ENCODE measurements at places on chromosomes 2 and 18.
A peak's percentile ranks its signal among the peaks of the same experiment; 100 is the strongest.

- no peak for DNase-seq
These were observed 2.9 kb upstream of the NPPC start for GRCh38 chr2:231928901-231929725.

DNA sequence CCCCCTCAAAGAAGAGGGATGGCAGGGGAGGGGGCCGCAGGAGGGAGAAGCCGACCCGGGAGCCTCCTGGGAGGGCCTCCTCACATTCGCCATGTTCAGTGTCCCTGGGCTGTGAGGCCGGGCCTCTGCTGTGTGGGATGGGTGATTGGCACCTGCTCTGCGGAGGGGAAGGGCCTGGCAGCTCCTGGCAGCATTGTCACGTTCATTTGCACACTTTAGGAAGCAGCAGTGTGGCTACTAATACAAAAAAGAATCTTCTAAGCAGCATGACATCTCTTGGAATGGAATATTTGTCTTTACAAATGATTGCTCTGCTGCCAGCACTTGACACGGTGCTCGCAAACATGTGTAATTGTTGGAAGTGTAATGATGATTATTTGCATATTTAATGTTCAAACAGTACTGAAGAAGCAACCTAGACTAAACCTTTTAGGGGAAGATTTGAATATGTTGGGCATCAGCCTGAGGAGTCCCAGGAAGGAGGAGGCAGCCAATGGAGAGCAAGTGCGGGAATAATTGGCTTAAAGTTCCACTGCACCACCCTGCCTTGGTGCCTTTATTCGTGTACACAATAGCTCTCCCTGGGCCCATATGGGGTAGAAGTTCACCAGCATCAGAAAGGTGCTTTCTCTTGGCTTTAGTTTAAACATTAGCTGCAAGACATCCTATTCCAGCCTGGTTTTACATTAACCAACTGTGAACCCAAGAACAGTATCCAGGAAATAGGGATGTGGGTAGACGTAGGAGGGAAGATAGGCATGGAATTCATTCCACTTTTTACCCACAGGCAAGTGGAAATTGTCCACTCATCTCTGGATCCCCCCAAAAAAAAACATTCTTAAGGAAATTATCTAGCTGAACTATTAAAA lies 404.9 kb downstream of the TMEM182 start:
- DNase-seq = no peak

- DNase-seq = no peak
These were observed 117.9 kb downstream of the AGAP1 start for GRCh38 chr2:235611756-235612155.

DNA sequence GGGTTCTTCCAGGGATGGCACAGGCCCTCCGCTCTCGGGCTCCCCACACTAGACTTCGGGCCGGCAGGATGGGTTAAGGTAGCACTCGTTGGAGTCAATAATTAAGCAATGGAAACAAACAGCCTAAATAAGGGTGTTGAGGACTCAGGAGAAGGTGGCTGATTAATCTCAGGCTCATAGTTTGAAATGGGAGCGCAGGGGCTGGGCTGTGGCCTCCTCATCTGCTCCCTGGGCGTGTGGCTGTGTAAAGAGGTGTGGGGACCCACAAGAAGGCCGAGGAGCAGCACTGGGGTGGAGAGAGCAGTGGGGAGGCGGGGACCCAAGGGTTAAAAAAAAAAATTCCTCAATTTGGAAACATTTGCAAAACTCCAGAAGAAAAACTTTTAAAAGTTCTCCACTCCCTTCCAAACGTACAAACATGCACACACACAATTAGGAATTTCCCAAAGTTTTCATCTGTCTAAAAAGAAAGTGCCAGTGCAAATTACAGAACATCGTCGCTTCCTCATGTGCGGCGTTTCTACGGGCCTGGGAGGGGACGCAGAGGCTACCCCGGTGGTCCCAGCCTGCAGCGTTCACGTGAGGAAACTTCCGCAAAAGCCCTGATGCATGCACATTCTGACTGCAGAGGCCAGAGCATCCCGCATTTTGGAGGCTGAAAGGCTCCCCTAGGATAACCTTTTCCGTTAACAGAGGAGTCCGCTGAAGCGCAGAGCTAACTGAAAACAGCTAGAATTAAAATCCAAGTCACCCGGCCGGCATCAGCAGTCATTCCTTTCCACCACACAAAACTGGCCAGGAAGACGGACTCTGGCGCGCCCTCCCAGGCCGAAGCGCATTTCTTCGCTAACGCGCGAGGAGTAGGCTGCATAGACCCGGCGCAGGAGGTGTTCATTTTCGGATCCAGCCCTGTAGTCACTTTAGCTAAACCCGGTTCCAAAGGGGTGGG lies 1.0 kb upstream of the TUBB6 start:
- no peak for DNase-seq

- no peak for DNase-seq
These were observed 1211.8 kb upstream of the SLC39A10 start for GRCh38 chr2:194445226-194445625.

DNA sequence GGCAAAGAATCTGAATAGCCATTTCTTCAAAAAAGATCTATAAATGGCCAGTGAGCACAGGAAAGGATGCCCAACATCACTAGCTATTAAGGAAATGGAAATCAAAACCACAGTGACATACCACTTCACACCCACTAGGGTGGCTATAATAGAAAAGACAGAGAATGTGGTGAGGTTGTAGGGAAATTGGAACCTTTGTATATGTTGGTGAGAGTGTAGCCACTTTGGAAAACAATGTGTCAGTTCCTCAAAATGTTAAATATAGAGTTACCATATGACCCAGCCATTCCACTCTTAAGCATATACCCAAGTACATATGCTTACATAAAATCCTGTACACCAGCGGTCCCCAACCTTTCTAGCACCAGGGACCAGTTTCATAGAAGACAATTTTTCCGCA lies 152.8 kb downstream of the SMAD2 start:
- DNase-seq = no peak

DNA sequence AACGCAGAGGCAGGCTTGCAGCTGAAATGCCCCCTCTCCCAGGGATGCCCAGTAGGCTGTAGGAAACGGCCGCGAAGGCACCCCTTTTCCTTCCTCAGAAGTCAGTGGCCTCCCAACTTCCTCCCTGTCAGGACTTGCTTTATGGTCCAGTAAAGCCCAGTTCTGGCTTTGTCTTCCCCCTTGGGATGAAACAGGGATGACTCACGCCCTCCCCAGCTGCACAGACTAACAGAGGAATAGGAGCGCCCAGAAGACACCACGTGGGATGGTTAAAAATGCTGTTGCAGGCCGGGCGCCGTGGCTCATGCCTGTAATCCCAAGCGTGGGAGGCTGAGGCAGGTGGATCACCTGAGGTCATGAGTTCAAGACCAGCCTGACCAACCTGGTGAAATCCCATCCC lies 6.9 kb downstream of the CREG2 start:
- no peak for DNase-seq

DNA sequence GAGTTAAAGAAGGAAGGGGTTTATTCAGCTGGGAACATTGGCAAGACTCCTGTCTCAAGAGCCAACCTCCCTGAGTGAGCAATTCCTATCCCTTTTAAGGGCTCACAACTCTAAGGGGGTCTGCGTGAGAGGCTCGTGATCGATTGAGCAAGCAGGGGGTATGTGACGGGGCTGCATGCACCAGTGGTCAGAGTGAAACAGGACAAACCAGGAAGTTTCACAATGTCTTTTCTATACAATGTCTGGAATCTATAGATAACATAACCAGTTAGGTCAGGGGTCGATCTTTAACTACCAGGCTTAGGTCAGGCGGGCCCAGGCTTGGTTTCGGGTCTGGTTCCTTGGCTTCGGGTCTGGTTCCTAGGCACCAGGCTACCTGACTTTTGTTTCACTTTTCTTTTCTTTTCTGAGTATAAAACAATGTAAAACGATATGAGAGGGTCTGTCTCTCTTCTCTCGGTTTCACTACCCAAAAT lies 30.1 kb upstream of the LIPG start:
- no peak for DNase-seq

GRCh38 chr2:30514134-30514847 lies 67.2 kb downstream of the LCLAT1 start:
- no peak for DNase-seq

DNA sequence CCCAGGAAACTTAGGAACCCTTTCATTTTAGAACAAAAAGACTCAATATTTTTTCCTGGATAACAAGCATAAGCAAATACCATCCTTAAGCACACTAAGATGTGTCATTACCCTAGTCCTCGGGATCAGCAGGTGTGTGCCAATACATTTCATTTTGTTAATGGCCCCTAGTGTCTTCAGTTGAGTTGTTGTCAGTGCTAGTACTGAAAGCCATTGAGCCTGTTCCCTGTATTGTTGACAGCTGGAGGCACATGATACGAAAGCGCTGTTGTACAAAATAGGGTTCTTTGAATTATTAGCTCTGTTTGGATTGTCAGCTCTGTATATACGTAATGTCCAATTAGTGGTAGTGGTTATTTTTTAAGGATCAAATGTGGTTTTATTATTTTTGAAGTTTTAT lies 29.5 kb downstream of the VAPA start:
- DNase-seq = no peak

DNA sequence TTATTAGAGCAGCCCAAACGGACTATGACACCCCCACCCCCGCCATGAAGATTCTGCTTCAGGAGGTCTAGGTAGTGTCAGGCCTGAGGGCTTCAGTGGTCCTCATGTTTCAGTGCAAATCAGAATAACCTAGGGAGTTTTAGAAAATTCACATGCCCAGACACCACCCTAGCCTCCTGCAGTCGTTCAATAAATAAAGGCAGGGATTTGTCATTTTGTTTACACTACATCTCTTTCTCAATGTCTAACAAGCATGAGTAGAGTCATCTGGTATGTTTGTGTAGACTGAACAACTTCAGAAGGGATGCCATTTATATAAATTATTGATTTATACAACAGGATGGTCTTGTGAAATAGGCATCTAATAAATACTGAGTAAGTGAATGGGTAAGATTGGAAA lies 112.1 kb upstream of the SERPINE2 start:
- no peak for DNase-seq

- no peak for DNase-seq
These were observed 16.2 kb upstream of the LRATD1 start for GRCh38 chr2:14616342-14616741.

GRCh38 chr2:234863043-234863934 lies 88.5 kb upstream of the SH3BP4 start:
- DNase-seq = peak; percentile 50

GRCh38 chr2:71712158-71712818 lies 258.9 kb downstream of the DYSF start:
- no peak for DNase-seq

- no peak for DNase-seq
These were observed 3.6 kb downstream of the VIL1 start for GRCh38 chr2:218422403-218423086.

GRCh38 chr18:10164271-10165071 lies 250.7 kb downstream of the VAPA start:
- DNase-seq = no peak

DNA sequence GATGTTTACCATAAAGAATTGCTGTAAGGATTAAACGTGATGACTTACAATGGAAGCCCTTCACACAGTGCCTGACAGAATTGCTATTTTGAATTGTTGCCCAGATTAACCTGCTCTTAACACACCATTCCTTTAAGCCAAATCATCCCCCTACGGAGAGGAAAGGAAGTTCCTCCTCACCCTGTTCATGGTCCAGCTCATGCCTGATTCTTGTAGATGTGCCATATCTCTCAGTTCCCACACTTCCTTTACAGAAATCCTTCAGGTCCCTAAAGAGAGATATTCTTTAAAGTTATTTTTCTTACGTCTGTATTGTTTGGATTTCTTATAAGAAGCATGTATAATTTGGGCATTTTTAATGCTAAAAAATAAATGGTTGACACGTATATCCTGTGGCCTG lies 127.5 kb upstream of the DAPL1 start:
- DNase-seq = no peak

DNA sequence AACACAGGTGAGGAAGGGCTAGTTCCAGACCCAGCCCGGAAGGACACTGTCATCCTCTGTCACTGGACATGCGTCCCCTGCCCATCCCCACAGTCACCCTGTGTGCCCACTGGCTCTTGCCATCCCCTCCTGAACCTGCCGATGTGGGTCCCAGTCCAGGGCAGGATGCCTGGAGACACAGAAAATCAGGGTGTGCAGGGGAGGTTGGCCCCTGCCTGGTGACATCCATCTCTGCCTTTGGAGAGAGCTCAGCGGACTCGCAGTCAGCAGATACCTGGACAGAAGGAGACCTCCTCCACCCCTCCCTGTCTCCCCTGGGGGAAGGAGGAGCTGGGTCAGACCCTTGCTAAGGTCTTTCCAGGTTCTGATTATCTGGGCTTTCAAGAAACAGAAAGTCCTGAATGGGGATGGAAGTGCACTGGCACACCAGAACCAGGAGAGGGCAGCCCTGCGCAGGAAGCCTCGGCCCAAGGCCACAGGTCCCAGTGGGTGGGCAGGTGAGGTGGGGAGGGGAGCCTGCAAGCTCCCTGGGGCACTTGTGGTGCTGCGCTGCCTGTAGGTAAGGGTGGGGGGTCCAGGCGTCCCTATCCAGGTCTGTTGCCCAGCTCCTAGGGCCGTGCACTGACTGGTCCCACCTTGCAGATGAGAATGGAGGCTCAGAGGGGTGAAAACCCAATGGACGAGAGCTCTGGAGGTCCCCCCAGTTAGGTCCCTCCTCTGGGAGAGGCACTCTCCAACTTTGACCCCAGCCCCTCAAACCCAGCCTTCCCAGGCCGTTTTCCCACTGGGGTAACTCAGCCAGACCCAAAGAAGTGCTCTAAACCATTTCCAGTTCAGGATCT lies 9.7 kb upstream of the OTOS start:
- DNase-seq = peak; percentile 27

DNA sequence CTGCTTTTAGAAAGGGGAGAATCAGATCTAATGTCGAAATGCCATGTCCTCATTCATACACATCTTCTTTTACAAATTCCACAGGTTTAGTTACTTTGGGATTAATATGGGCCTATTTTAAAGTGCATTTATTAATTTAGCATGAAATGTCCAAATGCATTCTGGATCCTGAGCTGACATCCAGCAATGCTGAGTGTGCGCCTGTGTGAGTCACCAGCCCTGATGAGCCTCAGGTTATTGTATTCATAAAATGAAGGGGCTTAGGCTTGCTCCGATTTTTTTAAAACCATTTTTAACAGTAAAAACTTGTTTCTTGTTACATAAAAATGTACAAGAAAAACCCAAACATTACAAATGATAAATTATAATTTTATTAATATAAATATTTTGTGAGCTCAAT lies 94.1 kb downstream of the SH3YL1 start:
- no peak for DNase-seq

DNA sequence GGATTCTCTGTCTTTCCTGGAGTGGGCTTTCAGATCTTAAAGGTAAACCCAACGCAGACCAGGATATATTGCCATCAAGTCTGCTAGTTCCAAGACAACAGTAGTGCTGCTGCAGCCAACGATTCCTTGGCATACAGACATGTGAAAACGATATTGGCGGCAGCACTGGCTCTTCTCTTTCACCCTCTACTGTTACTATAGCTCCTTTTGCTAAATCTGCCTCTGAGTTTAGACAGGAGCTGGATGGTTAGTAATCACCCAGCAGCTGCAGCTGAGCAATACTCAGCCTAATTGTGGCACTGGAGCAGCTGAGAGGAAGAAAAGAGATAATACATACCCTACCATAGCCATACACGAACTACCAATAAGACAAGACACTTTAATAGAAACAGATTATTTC lies 4.0 kb downstream of the YES1 start:
- DNase-seq = no peak

- DNase-seq = no peak
These were observed 79.3 kb downstream of the PLA2R1 start for GRCh38 chr2:159982842-159983785.
